Skeletal muscle tissue (tissue), 5 donors: ENCODE measurements at places on chromosomes 6 and 20. TPM values are rescaled to one million over a fixed set of nuclear protein-coding genes. Genes with fewer than 3 reads are reported as not detected.

DAAM2 gene
- 31.8 TPM for total RNA-seq

GMDS gene
- 7.8 TPM for total RNA-seq

WFDC12 gene
- total RNA-seq = not detected

CD24 gene
- total RNA-seq = 16.7 TPM

RSPH4A gene
- 0.52 TPM for total RNA-seq

TP53TG5 gene
- total RNA-seq = not detected

RIN2 gene
- 27.1 TPM for total RNA-seq

KIF25 gene
- not detected for total RNA-seq

SEMG1 gene
- total RNA-seq = not detected

OLIG3 gene
- not detected for total RNA-seq

BANF2 gene
- total RNA-seq = not detected

C4B gene
- total RNA-seq = 18.3 TPM

SAPCD1 gene
- total RNA-seq = 1.0 TPM

ETV7 gene
- total RNA-seq = not detected

MRPS18B gene
- 105 TPM for total RNA-seq

CST4 gene
- total RNA-seq = not detected

FUT9 gene
- total RNA-seq = under 0.01 TPM

ADGRG6 gene
- 26.1 TPM for total RNA-seq

CHRNA4 gene
- total RNA-seq = 0.52 TPM

YTHDF1 gene
- 17.2 TPM for total RNA-seq

PRSS35 gene
- total RNA-seq = 29.7 TPM

FERMT1 gene
- total RNA-seq = not detected

MOG gene
- not detected for total RNA-seq

TNF gene
- not detected for total RNA-seq

DEFB129 gene
- total RNA-seq = not detected

CLVS2 gene
- total RNA-seq = under 0.01 TPM

TMC2 gene
- not detected for total RNA-seq

GJA10 gene
- not detected for total RNA-seq

FRMD1 gene
- not detected for total RNA-seq

WFDC10B gene
- total RNA-seq = not detected

TAPBP gene
- total RNA-seq = 16.7 TPM

RFX6 gene
- total RNA-seq = not detected

MOXD1 gene
- total RNA-seq = 1.0 TPM

BFSP1 gene
- 1.0 TPM for total RNA-seq
